ENCODE measurements at places on chromosomes 1 and 21.

DNA sequence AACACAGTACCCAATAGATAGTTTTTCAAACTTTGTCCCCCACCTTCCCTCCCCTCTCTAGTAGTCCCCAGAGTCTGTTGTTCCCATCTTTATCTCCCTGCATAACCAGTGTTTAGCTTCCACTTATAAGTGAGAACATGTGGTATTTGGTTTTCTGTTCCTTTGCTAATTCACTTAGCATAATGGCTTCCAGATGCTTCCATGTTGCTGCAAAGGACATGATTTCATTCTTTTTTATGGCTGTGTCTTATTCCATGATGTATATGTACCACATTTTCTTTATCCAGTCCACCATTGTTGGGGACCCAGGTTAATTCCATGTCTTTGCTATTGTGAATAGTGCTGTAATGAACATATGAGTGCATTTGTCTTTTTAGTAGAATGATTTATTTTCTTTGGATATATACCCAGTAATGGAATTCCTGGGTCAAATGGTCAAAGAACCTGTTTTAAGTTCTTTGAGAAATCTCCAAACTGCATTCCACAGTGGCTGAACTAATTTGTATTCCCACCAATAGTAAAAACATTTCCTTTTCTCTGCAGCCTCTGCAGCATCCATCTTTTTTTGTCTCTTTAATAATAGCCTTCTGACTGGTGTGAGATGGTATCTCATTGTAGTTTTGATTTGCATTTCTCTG lies 126.0 kb downstream of the AK5 start:
- DNase-seq: no peak

- no peak for DNase-seq
These were observed 20.3 kb downstream of the ZMYM4 start for GRCh38 chr1:35288761-35289160.

DNA sequence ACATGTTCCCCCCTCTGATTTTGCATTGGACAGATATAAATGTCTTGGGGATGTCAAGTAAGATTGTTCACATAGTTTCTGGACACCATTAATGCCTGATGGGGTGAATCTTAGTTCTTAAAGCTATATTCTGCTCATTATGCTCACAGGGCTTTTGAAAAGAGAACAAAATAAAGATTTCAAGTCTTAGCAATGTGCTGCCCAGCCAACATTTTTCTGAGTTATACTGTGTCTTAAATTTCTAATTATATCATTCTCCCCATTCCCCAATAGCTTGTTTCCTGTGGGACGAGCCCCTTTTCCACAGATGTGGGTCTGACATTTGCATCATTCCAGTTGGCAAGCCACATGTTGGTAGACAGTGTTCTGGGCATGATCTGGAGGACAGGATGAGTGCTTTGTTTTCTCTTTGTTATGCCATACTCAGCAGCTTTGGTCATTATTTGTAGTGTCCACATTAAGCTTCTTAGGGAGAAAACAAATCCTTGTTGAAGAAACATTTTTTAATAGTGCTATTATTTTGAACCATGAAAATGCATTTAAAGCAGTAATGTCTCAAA lies 32.8 kb downstream of the MTARC1 start:
- DNase-seq: no peak

DNA sequence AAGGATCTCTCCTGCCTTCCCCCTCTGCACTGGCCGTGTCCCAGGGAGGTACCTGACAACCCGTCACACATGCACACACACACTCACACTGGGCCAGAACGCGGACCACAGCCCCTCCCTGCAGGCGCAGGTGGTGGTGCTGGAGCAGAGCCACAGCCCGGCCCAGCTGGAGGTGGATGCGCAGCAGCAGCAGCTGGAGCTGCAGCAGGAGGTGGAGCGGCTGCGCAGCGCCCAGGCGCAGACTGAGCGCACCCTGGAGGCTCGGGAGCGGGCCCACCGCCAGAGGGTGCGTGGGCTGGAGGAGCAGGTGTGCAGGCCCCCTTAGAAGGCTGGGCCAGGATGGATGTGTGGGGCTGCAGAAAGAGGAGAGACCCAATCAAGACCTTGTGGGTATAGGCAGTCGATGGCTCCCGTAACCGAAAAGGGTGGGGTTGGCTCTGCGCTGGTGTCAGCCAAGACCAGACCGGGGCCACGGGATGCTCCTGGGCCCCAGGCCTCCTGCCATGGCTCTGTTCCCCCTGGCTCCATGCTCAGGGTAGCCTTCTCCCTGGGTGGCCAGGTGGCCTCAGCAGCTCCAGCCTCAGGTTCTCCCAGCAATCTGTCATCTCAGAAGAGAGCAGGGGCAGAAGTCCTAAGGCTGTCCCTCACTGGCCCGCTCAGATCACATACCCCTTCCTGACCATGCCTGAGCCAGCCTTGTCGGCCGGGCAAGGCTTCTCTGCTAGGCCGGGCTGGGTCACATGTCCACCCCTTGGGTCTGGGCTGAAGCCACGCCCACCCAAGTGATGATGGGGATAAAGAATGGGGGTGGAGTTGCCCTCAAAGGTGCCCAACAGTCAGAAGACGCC lies 8.9 kb downstream of the MFAP2 start:
- DNase-seq: no peak

- DNase-seq: no peak
These were observed 267.7 kb upstream of the PROX1 start for GRCh38 chr1:213720032-213720431.

Data from CD4-positive, alpha-beta T cell treated with Interleukin-10 for 1 hour (primary cell).